ENCODE measurements at places on chromosomes 1 and 21.

- DNase-seq, result no peak
These were observed 257.4 kb upstream of the USP25 start for GRCh38 chr21:15472108-15473040.

- no peak for DNase-seq
These were observed 253.9 kb downstream of the DUSP10 start for GRCh38 chr1:221487781-221488524.

DNA sequence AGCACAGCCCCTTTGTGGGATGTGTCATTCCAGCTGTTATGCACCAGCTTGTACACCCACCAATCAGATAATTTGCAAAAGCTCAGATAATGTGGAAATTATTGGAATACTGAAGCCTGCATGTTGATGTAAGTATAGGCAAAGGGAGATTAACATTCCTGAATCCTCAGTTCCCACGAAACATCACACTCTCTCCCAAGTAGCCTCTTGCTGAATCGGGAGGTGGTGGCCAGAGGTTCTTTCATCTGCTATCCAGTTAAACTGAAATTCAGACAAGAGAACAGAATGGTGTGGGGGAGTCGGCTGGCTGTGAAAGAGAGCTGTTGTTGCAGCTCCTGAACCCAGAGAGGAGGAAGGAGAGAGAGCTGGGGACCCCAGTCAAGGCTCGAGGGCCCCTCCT lies 170.9 kb downstream of the ZBTB18 start:
- DNase-seq, result no peak

DNA sequence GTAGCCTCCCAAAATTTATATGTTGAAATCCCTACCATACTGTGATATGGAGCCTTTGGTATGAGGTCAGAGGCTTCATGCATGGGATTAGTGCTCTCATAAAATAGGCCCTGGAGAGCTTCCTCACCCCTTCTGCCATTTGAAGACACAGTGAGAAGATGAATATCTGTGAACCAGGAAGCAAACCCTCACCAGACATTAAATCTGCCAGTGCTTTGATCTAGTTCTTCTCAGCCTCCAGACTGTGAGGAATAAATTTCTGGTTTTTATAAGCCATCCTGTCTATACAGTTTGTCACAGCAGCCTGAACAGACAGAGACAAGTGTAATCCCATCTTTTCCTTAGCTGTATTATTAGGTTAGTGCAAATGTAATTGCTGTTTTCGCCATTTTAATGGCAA lies 88.4 kb downstream of the OLFML2B start:
- DNase-seq, result no peak

DNA sequence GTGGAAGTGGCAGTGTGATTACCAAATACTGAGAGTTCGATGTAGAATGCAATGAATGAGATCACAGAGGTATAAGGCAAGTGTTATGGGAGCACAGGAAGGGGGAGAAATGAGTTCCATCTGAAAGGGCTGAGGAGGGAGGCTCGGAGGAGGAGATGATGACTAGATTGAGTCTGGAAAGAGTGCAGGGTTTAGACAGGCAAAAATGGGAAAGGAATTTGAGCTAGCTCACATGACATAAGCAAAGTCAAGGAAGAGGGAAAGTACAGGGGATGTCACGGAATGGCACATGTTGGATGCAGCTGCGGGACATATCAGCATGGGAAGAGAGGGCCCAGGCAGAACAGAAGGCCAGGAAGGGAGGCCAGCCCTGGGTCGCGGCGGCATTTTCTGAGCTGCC lies 132.7 kb downstream of the RUNX1 start:
- no peak for DNase-seq

- DNase-seq, result no peak
These were observed 14.7 kb downstream of the ZNF648 start for GRCh38 chr1:182046763-182047162.

Measured in cortex of kidney (tissue), 1 donor.